ENCODE measurements at places on chromosomes 12 and 14. TPM values are rescaled to one million over a fixed set of nuclear protein-coding genes. Genes with fewer than 3 reads are reported as not detected.

The EEA1 gene
- 16.2 TPM for total RNA-seq

The NOXRED1 gene
- 0.29 TPM for total RNA-seq

The CTSG gene
- 0.32 TPM for total RNA-seq

The C12orf60 gene
- total RNA-seq, result 1.5 TPM

The MGAT4C gene
- not detected for total RNA-seq

The LMNTD1 gene
- not detected for total RNA-seq

The CISTR gene
- total RNA-seq, result not detected

The TAS2R20 gene
- total RNA-seq, result 1.9 TPM

The HSPA2 gene
- total RNA-seq, result 2.2 TPM

The DNAL1 gene
- 6.3 TPM for total RNA-seq

The TMEM229B gene
- 9.9 TPM for total RNA-seq

The UNC119B gene
- total RNA-seq, result 18.5 TPM

The INHBC gene
- not detected for total RNA-seq

The ADAM21 gene
- not detected for total RNA-seq

The SLC8A3 gene
- not detected for total RNA-seq

The NEUROD4 gene
- not detected for total RNA-seq

The LUM gene
- not detected for total RNA-seq

The PTHLH gene
- not detected for total RNA-seq

The KRT6C gene
- not detected for total RNA-seq

The SMIM10L1 gene
- total RNA-seq, result 8.9 TPM

The CNTN1 gene
- not detected for total RNA-seq

The ANG gene
- 1.4 TPM for total RNA-seq

The PAPLN gene
- total RNA-seq, result 0.45 TPM

The SLC5A8 gene
- total RNA-seq, result not detected

The ADCK1 gene
- total RNA-seq, result 2.7 TPM

The PTCSC3 gene
- not detected for total RNA-seq

The STXBP6 gene
- total RNA-seq, result not detected

The BCAT1 gene
- total RNA-seq, result 19.7 TPM

The TAS2R30 gene
- total RNA-seq, result 3.2 TPM

The BDKRB2 gene
- total RNA-seq, result not detected

The SLC39A5 gene
- total RNA-seq, result not detected

The COX6A1 gene
- total RNA-seq, result 351 TPM

The KRT71 gene
- total RNA-seq, result not detected

The RNF212B gene
- total RNA-seq, result not detected

The GABARAPL1 gene
- total RNA-seq, result 17.0 TPM

The CCDC197 gene
- not detected for total RNA-seq

The FGD6 gene
- 0.50 TPM for total RNA-seq

The HOXC12 gene
- total RNA-seq, result not detected

The RAP1B gene
- 256 TPM for total RNA-seq

The RNASE1 gene
- total RNA-seq, result not detected

The BATF gene
- total RNA-seq, result 41.6 TPM
